Activated CD4-positive, alpha-beta T cell treated with anti-CD3 and anti-CD28 coated beads, Interleukin-2, amount 50 U/mL, for 24 hours (primary cell): ENCODE measurements at places on chromosomes 4 and X.

DNA sequence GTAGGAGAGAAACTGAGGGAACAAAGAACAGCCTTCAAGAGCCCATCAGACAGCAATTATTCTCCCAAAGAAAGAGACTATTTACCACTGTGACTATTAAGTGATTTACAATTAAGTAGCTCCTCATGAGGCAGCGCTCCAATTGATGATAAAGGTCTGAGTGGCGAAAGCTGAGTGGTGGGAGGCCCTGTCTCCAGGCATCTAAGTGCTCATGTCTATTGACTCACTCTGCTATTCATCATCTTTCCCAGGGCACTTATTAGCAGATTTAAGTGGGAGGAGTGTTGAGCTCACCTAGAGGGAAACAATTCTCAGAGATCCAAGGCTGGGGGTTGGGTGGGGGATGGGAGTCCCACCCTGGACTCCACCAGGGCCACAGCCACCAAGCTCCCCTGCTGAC lies 23.3 kb downstream of the AMER1 start:
- DNase-seq, result no peak

DNA sequence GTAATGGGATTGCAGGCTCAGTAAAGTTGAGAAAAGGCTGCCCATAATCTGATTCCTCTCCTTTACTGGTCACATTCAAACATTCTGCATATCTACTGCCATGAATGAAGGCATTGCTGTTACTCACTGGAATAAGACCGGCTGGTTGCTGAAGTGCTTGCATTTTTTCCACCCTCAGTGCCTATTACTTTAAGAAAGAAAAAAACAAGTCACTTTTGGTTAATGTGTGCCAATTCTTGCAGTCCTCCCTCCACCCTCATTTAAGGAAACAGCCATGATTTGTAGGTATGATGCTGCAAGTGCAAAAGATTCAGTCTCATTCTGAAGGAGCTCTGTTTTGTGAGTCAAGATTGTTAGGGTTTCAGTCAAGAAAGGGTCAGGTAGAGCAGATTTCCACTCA lies 94.9 kb downstream of the EMCN start:
- no peak for DNase-seq

GRCh38 chr4:4289941-4290850 lies at the start of the genes LYAR and ZBTB49:
TSS of gene LYAR (minus strand) at chr4:4290154. CDS start at chr4:4283742, 6,412 bp downstream.
TSS of gene ZBTB49 (plus strand) at chr4:4290251. CDS start at chr4:4299946, 9,695 bp downstream.
- peak; percentile 93 for DNase-seq

- no peak for DNase-seq
Observed at GRCh38 chrX:12488771-12489170, 302.4 kb upstream of the PRPS2 start.

- DNase-seq, result no peak
Observed at GRCh38 chr4:179116011-179116410, 1673.8 kb upstream of the AGA start.

- no peak for DNase-seq
Observed at GRCh38 chrX:31376408-31377022, 304.7 kb upstream of the FTHL17 start.

DNA sequence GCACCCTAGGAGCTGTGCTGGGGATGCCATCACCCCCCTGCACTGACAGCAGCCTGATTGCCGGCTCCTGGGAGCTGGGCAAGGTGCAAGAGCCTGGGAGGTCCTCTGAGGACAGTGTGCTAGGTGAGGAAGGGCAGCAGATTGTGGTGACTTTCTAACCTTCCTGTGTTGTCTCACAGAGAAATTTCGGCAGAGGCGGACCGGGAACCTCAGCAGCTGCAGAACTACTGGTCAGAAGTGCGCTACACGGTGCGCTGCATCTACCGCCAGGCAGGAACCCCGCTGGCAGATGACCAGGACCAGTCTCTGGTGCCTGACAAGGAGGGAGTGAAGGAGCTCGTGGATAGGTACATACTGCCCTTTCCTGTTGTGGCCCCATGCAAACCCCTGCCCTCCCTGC lies 89.8 kb downstream of the FAM193A start:
- no peak for DNase-seq

GRCh38 chr4:142404191-142404611 lies 441.9 kb downstream of the INPP4B start:
- DNase-seq, result no peak

- no peak for DNase-seq
Observed at GRCh38 chrX:133943507-133943906, 41.9 kb downstream of the GPC3 start.

- DNase-seq, result no peak
Observed at GRCh38 chrX:129013574-129013973, 509.7 kb downstream of the SMARCA1 start.

- no peak for DNase-seq
Observed at GRCh38 chr4:65999518-65999871, 329.2 kb upstream of the EPHA5 start.

- DNase-seq, result no peak
Observed at GRCh38 chr4:124833831-124834505, 121.4 kb upstream of the ANKRD50 start.

DNA sequence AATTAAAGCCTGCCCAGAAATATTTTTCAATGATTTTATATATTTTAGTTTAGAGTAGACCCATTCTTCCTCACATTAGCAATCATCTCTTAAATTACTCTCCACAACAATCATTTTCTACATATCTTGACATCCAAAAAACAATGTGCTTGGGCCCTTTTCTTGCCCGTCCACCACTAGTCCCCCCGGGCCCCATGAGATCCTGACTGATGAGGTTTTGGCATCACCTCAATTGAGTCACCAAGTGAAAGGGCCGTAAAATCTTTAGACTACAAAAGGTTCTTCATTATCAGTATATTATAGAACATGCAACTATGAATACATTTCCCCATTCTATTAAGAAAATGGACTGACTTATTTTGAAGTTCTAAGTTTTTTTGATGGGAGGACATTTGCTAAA lies 4.0 kb upstream of the CDKL2 start:
- DNase-seq, result no peak

- DNase-seq, result no peak
Observed at GRCh38 chr4:3321295-3321889, 28.6 kb downstream of the RGS12 start.

DNA sequence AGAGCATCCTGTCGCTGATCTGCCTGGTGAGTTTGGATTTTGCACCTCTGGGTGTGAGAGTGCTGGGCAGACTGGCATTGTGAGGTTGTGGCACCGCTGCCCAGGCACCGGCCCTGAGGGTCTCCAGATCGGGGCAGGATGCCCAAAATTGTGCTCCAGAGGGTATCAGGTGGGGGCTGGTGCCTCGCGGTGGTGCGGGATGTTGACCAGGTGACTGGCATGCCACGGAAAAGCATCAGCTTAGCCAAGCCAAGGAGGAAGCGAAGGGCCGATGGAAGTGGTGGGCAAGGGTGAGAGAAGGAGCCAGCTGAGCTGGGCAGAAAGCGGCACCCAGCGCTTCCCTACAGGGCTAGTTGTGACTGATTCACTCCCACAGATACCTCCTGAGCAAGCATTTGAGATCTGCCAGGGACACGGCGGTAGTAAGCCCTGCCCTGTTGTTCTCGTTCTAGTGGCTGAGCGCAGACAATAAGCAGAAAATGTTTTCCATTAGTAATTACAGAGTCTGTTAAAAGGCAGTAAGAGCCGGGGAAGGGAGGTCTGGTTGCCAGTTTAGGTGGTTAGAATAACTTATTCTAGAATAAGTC lies 809 bp downstream of the ZFP92 start:
- no peak for DNase-seq

DNA sequence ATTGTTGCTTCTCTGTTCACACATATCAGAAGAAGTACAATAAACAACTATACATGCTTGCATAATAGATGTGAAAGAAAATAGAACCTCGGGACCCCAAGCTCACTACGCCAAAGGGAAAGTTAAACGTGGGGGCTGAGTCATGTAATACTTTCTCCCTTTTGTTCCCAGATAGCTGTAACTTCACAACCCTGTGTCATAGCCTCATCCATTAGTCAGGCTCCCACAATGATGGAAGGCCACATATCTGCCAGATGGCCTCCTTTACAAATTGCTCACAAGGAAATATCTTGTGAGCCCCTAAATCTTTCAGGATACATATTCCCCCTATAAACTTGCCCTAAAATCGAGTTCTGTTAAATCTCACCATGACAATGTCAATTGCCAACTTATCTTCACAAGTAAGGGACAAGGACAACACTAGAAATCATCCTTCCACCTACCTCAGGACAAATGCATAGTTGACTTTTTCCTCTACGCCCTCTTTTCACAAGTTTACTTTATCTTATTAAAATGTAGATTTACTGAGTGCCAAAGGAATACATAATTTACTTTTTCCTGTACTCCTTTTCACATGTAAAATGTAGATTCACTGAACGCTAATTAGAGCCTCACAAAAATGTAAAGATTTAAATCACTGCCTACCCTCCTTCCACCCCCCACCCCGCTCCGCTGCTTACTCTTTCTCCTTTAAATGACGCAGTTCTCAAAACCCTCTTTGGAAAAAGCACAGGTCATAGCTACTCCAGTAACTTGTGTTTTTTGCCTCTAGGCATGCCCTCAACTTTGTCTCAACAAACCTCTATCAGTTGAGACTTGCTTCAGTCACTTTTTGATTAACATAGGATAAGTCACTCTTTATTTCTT lies 477.1 kb downstream of the DTHD1 start:
- no peak for DNase-seq

GRCh38 chrX:47502316-47503125 lies 19.5 kb upstream of the ZNF41 start:
- no peak for DNase-seq

GRCh38 chr4:8267077-8267476 lies 2.5 kb upstream of the HTRA3 start:
- DNase-seq, result no peak

DNA sequence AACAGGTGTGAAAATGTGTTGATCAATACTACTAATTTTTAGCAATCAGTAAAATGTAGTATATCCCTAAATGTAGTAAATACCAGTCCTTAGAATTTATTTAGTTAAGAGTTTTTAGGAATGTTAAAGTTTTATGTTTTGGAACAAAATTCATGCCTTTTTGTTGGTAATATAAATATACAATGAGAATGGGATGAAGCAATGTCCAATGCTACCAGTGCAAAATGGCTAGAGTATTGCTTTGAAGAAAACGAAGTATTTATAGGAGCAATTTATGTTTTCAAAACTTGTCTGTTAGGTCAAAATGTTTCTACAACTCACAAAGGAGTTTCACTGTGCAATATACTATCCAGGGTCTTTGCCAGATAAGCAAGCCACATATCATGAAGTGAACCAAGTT lies 851.5 kb downstream of the PCDH18 start:
- DNase-seq, result no peak

- DNase-seq, result no peak
Observed at GRCh38 chr4:5824635-5825034, 68.3 kb downstream of the CRMP1 start.

- no peak for DNase-seq
Observed at GRCh38 chr4:125387770-125388169, 73.0 kb downstream of the FAT4 start.

GRCh38 chr4:22532896-22533295 lies 17.0 kb upstream of the ADGRA3 start:
- no peak for DNase-seq

DNA sequence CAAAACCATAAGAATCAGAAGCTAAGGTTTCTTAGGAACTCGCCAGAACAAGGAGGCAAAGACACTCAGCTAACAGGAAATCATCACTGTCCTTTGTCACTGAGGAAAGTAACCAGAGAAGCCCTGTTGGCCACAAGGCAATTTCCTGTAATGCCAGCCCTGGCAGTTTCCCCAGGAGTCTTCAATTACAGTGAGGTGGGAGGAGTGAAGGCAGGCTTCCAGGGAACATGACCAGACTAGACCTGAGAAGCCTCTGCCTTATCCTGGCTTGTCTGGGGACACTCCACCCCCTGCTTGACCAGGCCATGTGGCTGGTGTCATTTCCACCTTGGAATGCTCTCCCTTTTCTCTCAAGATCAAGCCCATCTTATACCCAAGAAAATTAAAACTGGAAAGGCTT lies 125.3 kb downstream of the COL4A6 start:
- no peak for DNase-seq

- no peak for DNase-seq
Observed at GRCh38 chr4:6192245-6192644, 8.1 kb downstream of the JAKMIP1 start.

DNA sequence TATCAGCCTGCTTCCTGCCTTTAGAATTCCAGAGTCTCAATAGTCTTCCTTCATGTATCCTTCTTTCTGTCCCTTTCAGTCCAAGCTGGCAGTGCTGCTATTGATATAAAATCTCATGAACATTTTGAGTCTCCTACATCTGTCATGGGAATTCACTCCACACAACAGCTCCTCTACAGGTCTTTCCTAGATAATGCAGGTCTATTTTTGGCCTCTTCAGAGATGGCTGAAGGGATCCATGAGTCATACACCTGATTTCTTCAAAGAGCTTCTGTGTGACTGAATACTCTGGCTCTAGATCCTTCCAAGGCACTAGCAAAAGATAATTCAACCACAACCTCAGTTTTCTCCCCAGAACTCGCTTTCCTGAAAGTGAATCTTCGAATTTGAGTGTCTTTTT lies 115.4 kb downstream of the STPG2 start:
- DNase-seq, result no peak

- DNase-seq, result no peak
Observed at GRCh38 chr4:173748353-173748752, 218.3 kb upstream of the HAND2 start.

GRCh38 chrX:44306356-44306755 lies 37.1 kb downstream of the EFHC2 start:
- no peak for DNase-seq

DNA sequence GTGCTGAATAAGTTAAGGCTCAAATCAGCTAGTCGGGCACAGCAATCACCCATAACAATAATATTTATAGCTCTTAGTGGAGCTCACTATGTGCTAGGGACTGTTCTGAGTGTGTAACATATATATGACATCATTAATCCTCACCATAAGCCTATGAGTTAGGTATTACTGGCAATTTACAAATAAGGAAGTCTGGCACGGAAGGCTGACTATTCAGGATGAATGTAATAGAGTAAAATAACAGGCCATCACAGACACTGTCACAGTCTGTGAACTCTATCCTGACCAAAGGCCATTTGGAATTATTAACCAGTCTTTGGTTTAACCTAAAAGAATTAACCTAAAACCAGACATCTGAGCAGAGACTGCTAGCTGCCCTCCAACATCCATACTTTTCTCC lies 119.3 kb downstream of the C4orf51 start:
- no peak for DNase-seq

DNA sequence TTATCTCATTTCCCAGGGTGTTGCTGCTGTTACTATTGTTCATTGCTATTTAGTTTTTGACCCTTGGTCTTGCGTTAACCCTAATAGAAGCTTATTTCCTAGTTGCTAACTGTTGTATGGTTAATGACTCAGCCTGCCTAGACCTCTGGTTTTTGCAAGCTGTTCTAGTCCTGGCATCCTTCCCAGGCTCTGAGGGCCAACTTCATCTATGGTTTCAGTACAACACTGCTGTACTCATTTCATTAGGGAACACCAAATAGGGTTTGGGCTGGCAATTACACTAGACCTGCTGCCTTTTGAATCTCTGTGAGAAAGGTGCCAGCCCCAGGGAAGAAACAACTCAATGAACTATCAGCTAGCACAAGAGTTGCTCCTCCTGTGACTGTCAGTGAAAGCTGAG lies 59.6 kb downstream of the DCX start:
- no peak for DNase-seq

DNA sequence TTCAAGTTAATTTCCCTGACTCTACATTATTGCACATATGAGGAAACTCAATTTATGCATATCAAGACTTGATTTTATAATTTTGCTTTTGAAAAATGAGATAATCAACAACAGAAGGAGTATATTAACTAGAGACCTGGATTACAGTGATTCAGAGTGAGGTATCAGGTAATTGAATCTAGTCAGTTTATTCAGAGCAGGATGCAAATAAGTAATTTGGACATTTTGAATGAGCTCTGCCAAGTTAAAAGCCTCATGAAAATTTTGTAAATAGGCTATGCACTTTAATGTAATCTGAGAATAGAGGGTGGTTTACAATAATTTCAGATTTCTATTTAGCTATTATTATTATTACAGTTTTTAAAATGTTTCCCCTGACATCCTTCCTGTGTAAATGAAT lies 203.7 kb upstream of the EMCN start:
- no peak for DNase-seq
